ENCODE measurements at places on chromosomes 5 and 9. TPM values are rescaled to one million over a fixed set of nuclear protein-coding genes. Genes with fewer than 3 reads are reported as not detected.

The PLPPR1 gene
- not detected for total RNA-seq

The TMEM252 gene
- total RNA-seq, result not detected

The FOXD1 gene
- 0.58 TPM for total RNA-seq

The GALNT12 gene
- total RNA-seq, result 10.9 TPM

DNA sequence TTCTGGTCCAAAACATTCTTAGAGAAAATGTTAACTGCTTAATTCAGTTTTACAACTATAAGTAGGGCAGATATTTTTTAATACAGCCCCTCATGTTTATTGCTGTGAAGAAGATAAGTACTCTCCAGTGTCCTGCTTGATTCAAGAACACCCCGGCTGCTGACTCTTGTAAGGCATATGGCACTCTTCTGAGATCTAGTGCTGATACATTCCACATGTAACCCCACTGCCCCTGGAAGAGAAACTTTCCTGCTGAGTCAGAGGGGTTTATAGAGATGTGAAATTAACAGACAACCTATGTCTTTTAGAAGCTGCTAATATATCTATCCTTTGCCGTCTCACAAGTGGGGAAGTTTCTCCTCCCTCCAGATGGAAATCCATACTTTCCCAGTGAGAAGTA lies 1.0 kb upstream of the MINAR2 start:
- H3K27ac ChIP-seq, result no peak overlapping the region
- DNase-seq, result no peak
- H3K4me3 ChIP-seq, result no peak overlapping the region
- no peaks in the 10 kb centered on the region for H3K27me3 ChIP-seq

The RFESD gene
- 6.1 TPM for total RNA-seq

DNA sequence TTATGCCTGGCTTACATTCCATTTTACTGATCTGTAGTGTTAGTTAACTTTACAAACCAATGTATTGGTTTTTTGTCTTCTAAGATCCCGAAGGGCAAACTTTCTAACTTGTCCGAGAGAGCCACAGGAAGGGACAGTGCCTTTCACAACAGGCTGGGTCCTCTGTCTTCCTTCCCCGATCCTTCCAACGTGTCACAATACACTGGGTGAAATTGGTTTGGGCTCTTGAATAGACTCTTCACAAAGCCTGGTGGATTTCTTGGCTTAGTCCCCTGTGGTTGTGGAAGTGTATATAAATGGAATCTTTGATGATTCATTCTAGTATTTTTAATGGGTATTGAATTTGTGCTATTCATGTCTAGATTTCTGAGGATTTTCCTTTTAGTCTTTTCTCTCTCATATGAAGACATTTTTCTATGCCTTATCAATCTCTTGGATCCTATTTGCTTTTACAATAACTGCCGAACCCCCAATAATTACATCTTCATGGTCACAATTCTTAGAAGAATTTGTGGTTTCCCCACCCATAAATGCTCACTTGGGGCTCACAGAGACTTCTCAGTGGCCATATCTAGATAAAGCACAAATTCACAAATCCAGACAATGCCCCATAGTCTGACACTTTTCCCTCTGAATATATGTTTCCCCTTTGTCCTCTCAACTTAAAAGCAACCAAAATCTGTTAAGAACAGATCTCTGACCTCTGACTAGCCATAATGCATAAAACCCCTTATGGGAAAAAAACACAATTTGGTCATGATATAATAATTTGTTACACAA lies 107.7 kb downstream of the MTRR start:
- no peaks in the 10 kb centered on the region for H3K4me1 ChIP-seq
- peaks cover 5% of the 10 kb centered on the region for H3K27me3 ChIP-seq
- H3K4me3 ChIP-seq, result no peak overlapping the region
- H3K36me3 ChIP-seq, result no peaks in the 10 kb centered on the region

- H3K36me3 ChIP-seq, result no peaks in the 10 kb centered on the region
- no peaks in the 10 kb centered on the region for H3K27me3 ChIP-seq
- H3K27ac ChIP-seq, result no peak overlapping the region
- H3K4me3 ChIP-seq, result no peak overlapping the region
Measured at GRCh38 chr5:52876456-52876855, 88.7 kb downstream of the ITGA1 start.

DNA sequence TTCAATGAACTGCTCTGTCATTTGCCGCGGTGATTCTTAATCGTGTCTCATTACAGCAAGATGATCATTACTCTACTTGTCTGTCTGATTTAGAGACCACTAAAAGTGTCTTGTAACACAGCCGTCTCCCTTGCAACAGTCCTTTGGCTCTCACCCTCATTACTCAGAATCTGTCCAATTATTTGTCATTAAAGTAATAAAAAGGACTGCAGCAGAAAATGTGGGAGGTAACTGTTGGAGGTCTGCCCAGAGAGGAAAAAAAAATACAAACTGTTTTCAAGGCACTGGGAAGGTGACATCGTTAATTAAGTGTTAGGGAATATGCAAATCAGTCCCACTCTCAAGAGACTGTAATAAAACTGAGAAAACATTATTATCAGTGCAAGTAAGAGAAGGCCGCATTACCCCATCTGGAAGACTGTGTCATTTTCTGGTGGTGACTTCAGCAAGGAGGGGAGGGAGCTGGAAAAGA lies 281.0 kb downstream of the RASEF start:
- no peak overlapping the region for H3K27ac ChIP-seq
- H3K4me3 ChIP-seq, result no peak overlapping the region
- H3K36me3 ChIP-seq, result no peaks in the 10 kb centered on the region
- no peak for DNase-seq
- H3K4me1 ChIP-seq, result no peaks in the 10 kb centered on the region

The IL13 gene
- total RNA-seq, result 0.72 TPM
